Activated T-cell treated with anti-CD3 and anti-CD28 coated beads for 48 hours (primary cell): ENCODE measurements at places on chromosomes 1 and 21.
A peak's percentile ranks its signal among the peaks of the same experiment; 100 is the strongest.

DNA sequence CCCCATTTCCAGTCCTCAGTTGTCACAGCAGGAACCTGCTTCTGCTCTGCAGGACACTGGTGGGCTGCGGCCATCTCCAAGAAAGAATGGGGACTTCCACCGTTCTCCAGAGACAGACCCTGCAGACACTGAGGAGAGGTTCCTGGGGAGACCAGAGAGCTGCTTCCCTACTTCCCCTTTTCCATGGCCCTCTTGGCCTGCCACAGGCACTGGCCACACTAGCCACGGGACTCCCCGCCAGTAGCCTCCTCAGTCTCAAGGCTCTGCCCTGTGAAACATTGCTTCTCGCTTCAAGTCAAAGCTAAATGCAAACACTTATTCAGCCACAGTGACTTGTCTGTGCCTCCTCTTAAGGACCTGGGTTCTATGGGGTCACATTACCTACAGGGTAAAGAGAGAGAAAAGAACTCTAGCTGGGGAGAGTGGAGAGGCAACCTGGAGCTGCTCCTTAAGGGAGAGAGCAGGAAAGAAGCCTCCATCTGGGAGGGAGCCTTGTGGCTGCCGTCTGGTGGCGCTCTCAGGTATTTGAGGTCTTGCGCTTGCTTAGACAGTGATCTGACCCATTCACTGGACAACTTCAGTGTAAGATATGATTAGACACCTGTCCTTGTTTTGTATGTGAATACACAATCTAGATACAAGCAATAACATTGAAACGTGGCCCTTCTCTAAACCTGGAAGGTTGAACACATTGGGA lies 5.4 kb upstream of the SLAMF8 start:
- no peak for DNase-seq

DNA sequence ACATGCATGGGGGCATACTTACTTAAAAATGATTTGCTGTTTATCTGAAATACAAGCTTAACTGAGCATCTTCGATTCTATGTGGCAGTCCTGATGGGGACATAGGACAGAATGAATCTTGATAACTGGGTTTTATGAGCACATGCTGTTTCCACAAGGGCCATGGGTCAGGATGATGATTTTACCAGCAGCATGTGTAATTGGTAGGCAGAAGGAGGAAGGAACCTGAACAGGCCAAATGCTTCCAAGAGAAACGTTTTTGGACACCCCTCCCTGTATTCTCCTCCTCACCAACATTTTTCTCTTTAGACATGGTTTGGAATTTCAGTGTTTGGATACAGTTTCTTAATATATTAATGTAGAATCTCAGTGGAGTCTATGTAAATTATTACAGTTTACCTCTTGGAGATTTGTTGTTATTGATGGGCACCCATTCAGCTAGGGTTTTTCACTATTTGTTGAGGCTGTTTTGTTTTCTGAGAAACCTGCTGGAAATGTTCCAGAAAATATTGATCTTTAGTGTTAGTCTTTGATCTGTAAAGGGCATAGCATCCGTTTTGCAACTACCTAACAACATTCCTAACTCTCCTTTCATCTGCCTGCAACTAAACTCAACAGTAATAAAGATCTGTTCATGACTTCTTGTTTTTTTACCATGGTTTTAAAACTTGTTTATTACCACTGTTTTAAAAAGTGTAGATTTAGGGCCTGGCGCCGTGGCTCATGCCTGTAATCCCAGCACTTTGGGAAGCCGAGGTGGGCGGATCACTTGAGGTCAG lies 42.0 kb downstream of the TBCE start:
- DNase-seq: no peak

- no peak for DNase-seq
Observed at GRCh38 chr1:32939655-32940371, 24.8 kb downstream of the RNF19B start.

- no peak for DNase-seq
Observed at GRCh38 chr1:921011-921837, 2.5 kb upstream of the SAMD11 start.

DNA sequence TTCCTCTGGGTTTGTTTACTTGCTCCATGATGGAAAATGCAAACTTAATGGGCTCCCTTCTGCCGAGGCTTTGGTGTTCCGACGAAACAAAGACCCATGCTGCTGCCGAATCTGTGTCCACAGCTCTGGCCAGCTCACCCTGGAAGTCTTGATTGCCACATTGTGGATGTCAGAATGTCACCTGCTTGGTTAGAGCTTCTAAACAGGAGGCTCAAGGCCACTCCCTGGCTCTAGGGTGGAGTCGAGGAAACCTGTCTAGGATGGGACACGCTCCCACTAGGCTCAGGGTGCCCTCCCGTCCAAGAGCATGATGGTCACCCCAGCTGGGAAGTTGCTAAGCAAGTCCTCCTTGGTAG lies 279.3 kb upstream of the VAMP3 start:
- no peak for DNase-seq

DNA sequence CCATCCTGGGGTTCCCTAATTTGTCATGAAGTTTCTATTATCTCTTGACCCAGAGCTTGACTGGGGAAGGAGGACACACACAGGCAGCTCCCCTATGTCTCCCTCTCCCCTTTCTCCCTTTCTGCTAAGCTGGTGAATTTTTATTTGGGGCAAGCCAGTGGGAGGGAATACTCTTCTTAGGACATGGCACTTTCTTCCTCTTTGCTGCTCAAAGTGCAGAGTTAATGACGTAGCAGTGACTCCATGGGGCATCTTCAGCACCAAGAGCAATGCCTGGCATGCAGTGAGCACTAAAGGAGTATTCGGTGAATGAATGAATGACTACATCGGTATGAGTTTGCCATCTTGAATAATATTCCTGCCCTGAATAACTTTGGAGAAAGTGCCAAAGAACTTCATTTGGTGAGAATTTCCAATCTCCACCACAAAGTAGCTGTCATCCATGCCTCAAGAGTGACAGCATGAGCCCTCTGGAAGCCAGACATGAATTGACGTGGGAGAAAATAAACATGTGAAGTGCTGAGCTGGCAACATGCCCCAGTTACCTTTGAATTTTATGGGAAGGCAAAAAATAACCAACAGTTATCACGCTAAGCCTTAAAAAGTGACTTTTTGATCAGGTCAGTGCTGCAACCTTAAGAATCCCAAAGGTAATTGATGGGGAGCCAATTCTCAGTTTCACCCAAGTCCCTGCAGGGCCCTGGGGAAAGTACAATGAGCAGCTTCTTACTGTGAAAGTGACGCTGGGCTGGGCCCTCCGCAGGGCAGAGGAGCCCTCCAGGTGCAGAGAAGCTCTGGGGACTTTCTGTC lies 22.1 kb upstream of the ATF3 start:
- DNase-seq: no peak

- no peak for DNase-seq
Observed at GRCh38 chr1:237809099-237809498, 81.6 kb downstream of the ZP4 start.

DNA sequence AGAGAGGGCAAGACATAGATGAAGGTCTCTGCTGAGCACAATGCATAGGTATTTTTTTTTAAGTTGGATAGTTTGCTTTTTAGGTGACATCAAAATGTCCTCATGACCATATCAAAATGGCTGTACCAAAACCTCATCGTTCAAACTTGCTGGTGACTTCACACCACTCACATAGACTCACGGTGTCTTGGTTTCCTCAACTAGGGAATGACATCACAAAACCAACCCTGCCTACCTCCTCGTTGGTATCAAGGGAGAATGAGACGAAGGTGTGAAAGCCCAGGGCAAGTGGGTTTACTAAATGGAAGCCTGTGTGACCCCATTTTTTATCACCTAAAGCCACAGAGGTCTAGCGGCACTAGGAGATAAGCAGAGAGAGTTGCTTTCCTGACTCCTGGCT lies 1.6 kb downstream of the PIGR start:
- DNase-seq: no peak

DNA sequence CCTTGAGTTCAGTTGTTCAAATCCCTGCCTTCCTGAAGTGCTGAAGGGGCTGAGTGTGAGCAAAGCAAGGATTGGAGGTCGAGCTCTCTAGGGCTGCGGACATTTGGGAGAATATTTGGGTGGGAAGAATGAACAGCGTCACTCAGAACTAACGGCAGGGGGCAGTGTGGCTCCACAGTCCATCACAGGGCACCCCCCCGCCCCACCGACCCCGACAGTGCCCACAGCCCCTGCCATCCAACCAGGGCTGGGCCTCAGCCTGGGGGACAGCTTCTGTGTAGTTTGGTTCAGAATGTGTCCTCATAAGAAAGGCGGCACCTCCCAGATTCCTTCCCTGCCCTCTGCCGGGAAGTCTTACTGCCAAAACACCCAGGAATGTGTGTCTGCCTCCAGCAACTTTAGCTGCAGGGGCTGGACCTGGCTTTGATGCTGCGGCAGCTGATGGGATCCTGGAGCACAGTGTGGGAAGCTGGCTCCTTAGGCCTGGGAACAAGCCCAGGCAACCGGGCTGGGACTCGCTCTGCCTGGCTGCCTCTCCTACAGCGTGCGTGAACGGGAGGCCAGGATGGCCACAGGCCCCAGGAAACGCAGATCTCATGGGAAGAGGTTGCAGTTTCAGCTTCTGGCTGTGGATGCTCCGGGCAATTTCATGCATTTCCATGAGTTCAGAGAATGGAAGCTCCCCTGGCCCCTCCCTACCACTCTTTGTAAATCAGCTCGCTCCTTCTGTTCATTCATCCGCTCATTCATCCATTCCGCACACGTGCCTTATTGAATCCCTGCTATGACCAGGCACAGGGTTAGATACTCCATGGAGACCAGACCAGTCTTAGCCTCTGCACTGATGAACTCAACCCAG lies 104.9 kb upstream of the TMPRSS2 start:
- DNase-seq: peak; percentile 12

GRCh38 chr1:221315330-221315729 lies 426.6 kb downstream of the DUSP10 start:
- no peak for DNase-seq
